GM12878 (cell line): ENCODE measurements at places on chromosomes 1 and 21. TPM values are rescaled to one million over a fixed set of nuclear protein-coding genes. Genes with fewer than 3 reads are reported as not detected.

The GCSAML gene
- not detected in 2 replicates for total RNA-seq

The RGS16 gene
- total RNA-seq, result 54.9 and 57.1 TPM in 2 replicates

The RHOU gene
- 0.08 TPM in 1 of 2 replicates, not detected in the other for total RNA-seq

GRCh38 chr21:36999131-36999898 is 7.2 kb upstream of the RIPPLY3 start:
- H3K27ac ChIP-seq, result no peak overlapping the region
- no peak overlapping the region for H3K4me3 ChIP-seq
- DNase-seq, result no peak
- no peaks in the 10 kb centered on the region for H3K4me1 ChIP-seq

GRCh38 chr1:16926491-16927073 is 4.9 kb downstream of the CROCC start:
- H3K27me3 ChIP-seq, result no peaks in the 10 kb centered on the region
- no peak overlapping the region for H3K27ac ChIP-seq
- DNase-seq, result no peak
- no peaks in the 10 kb centered on the region for H3K36me3 ChIP-seq
- no peak overlapping the region for H3K4me3 ChIP-seq

The C8B gene
- total RNA-seq, result not detected in 2 replicates

GRCh38 chr1:43930168-43930948 is 3.2 kb upstream of the ARTN start:
- H3K36me3 ChIP-seq, result no peaks in the 10 kb centered on the region
- DNase-seq, result no peak
- no peaks in the 10 kb centered on the region for H3K27me3 ChIP-seq
- no peak overlapping the region for H3K4me3 ChIP-seq

The LCE2A gene
- not detected in 2 replicates for total RNA-seq

GRCh38 chr1:4693331-4693730 is 38.9 kb downstream of the AJAP1 start:
- DNase-seq, result no peak
- H3K36me3 ChIP-seq, result no peaks in the 10 kb centered on the region
- H3K4me3 ChIP-seq, result no peak overlapping the region

The TINAGL1 gene
- 0.23 and 0.40 TPM in 2 replicates for total RNA-seq

DNA sequence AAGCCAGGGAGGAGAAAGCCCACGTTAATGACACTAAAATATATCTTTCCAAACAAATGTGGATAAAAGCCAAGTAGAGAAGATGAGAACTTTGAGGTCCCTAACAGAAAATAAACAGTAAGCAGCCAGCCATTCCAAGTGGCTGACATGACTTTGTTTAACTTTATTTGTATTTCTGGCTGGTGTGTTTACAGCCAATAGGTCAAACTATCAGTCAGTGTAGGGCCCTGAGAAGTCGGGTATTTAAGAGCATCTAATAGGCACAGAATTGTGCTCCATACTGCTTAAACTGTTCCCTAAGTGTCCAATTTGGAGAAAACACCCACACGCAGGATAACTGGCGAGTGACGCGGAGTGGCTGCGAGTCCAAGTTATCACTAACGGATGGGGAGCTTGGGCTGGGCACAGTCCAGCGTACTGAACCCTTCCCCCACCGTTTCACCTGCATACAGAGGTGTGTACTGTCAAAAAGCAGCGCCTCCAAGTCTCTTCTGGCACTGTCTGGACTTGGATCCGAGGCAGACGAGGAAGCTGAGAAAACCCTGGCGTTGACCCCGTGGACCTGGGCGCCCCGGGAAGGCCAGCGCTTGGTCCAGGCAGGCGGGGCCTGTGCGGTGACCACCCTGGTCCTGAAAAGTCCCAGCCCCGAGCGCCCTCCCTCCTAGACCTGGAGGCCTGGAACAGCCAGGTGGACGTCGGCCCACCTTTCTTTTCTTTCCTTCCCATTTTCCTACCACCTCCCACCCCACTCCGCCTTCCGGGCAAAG is 662 bp upstream of the LGALS8 start:
- H3K4me1 ChIP-seq, result no peaks in the 10 kb centered on the region
- H3K27ac ChIP-seq, result no peak overlapping the region
- H3K4me3 ChIP-seq, result peak overlapping the region; percentile 89; the same call in 1 of the 2 replicates

DNA sequence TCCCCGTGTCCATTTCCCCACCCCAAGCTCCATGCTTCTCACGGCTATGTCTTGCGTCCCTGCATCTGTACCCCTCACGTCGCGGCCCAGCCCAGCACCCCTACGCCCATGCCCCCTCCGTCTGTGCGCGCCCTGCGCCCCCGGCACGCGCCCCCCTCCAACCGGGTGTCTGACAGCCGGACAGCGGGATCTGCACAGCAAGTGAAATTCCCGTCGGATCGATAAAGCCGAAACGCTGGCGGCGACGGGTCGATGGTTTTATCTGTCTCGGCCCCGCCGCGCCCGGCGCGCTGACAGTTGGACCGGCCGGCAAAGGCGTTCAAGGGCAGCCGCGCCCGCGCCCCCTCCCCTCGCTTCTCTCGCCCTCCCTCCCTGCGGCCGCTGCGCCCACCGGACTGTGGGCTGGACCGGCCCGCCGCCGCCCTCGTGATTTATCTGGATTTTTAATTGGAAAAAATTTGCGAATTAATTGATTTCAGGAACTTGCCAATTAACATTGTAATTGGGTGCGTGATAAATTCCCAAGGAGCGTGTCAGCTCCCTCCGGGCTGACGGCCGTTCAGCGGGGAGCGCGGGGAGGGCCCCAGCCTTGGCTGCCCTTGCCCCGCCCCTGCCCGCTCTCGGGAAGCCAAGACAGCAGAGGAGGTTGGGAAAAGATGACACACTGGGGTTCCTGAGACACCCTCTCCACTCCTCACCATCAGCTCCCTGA is 57.1 kb downstream of the TMEM53 start:
- no peak for DNase-seq
- no peaks in the 10 kb centered on the region for H3K4me1 ChIP-seq
- H3K27ac ChIP-seq, result no peak overlapping the region
- H3K36me3 ChIP-seq, result no peaks in the 10 kb centered on the region

DNA sequence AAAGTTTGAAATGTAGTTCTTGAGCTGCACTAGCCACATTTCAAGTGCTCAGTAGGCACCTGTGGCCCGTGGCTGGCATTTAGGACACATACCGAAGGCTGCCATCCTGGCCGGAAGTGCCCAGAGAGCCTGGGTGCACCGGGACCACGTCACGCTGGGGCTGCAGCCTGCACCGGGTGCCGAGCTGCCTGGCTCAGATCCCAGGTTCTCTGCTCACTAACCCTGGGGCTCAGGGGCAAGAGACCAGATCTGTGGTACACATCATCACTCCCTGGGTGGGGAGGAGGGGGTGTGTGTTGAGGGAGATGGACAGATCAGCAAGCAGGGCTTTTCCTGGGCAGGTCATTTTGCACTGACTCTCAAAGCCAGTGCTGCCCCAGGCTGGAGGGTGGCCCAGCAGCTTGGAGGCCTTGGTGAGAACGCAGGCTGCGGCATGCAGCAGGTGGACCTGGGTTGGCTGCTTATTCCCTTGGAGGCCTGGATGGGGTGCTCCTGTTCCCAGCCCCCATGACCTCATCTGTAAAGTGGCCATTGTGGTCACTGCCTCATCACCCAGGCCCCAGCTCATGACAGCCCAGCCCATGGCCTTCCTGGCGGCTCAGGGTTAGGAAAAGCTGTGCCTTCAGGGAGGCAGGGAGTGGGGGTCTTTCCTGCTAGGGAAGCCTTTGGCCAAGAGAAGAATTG is 23.6 kb downstream of the TMEM201 start:
- H3K27me3 ChIP-seq, result no peaks in the 10 kb centered on the region
- H3K27ac ChIP-seq, result no peak overlapping the region
- H3K4me3 ChIP-seq, result no peak overlapping the region
- H3K36me3 ChIP-seq, result peaks cover 13% of the 10 kb centered on the region
- H3K4me1 ChIP-seq, result no peaks in the 10 kb centered on the region

DNA sequence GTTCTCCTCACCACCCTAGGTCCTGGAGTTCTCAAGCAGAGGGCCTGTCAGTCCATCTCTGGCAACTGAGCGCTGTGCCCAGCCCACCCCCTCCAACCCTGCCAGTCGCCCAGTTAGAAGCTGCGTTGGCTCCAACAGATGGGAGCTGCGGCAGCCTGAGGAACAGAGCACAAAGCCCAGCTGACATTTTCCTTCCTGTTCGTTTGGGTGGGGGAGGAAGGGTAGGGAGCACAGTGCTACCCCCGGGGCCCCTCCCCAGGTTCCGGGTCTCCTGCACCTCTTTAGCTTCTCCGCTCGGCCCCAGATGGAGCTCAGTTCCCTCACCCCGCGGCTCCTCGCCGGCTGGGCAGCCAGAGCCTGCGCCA is 1.4 kb downstream of the LRRN2 start:
- DNase-seq, result no peak
- H3K36me3 ChIP-seq, result no peaks in the 10 kb centered on the region
- no peak overlapping the region for H3K4me3 ChIP-seq
- H3K27ac ChIP-seq, result no peak overlapping the region
- H3K27me3 ChIP-seq, result peaks cover 17% of the 10 kb centered on the region

DNA sequence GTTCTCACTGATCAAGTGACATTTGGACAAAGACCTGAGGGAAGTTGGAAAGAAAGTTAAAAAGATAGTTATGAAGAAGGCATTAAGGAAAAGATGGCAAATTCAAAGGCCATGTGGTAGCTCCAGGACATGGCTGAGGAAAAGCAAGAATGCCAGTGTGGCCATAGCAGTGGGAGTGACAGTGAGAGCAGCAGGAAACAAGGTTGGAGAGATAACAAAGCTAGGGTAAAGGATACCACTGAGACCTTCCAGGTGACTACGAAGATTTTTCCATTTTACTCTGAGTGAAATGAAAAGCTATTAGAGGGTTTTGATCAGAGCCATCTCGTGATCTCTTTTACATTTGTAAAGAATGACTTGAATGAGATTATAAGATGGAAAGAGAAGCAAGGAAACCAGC is 170.6 kb downstream of the SLC44A5 start:
- H3K36me3 ChIP-seq, result no peaks in the 10 kb centered on the region
- no peaks in the 10 kb centered on the region for H3K4me1 ChIP-seq
- no peaks in the 10 kb centered on the region for H3K27me3 ChIP-seq
- no peak overlapping the region for H3K27ac ChIP-seq
- no peak overlapping the region for H3K4me3 ChIP-seq

The CELA3A gene
- 7.6 and 9.0 TPM in 2 replicates for total RNA-seq

DNA sequence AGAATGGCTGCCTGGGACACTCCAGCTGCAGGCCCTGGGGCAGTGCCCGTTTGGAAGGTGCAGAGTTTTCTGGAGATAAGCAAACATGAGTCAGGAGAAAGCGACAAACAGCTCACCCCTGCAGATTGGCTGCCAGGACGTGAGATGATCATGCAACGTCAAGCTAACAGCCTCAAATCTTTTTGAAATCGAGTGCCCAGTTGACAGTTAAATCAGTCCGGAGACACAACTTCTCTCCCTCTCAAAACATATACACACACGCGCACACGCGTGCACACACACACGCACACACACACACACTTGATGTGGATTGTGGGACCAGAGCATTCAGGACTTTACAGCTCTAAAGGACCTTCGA is 49.4 kb downstream of the TENT5C start:
- peaks cover 69% of the 10 kb centered on the region for H3K4me1 ChIP-seq
- no peak for DNase-seq
- H3K27ac ChIP-seq, result peak overlapping the region; percentile 71; the same call in 1 of the 2 replicates
- H3K27me3 ChIP-seq, result no peaks in the 10 kb centered on the region
- H3K4me3 ChIP-seq, result peak overlapping the region; percentile 35; the same call in 1 of the 2 replicates

DNA sequence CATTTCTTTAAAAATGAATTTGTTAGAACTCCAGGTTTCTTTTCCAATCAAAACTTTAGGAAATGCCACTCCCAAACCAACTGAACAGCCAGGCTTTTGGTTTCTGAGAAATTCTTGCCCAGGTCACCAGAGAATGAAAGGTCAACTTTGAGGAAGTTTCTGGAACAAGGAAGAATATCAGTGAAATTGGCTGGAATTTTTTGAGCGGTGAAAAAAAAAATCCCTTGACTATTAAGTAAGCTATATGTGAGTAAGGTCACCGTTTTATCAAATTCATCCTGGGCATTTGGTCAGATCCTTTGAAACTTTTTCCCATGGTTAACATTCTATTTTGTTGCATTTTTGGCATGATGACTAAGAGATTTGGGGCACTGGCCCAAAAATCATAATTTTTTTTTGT is 469.3 kb downstream of the LTN1 start:
- H3K4me1 ChIP-seq, result no peaks in the 10 kb centered on the region

- no peaks in the 10 kb centered on the region for H3K27me3 ChIP-seq
- H3K27ac ChIP-seq, result no peak overlapping the region
- DNase-seq, result no peak
- H3K36me3 ChIP-seq, result no peaks in the 10 kb centered on the region
These were observed 40.0 kb upstream of the OSBPL9 start for GRCh38 chr1:51576923-51577322.

The FAM167B gene
- total RNA-seq, result 0.62 and 0.88 TPM in 2 replicates

GRCh38 chr1:19384772-19385187 is 72.7 kb downstream of the SLC66A1 start:
- no peak for DNase-seq
- H3K36me3 ChIP-seq, result peaks cover 26% of the 10 kb centered on the region
- no peaks in the 10 kb centered on the region for H3K27me3 ChIP-seq
- H3K4me1 ChIP-seq, result no peaks in the 10 kb centered on the region; the same call in 1 of the 2 replicates
- H3K4me3 ChIP-seq, result no peak overlapping the region

DNA sequence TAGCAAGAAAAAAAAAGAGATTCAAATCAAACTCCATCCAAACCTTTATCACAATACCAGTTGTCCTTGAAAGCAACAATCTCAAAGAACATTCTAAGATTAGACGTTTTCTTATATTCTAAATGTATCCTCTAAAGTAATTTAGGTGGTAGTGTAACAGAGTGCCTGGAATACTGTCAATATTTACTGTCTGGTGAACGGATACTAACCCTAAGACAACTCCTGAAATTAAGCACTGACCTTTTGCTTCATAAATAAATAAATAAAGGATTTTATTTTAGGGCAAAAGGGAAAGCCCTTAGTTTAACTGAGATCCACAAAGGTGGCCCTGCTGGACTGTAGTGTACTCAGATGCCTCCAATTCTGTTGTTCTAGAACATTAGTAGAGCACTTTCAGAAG is 9.9 kb upstream of the USH2A start:
- DNase-seq, result no peak
- no peak overlapping the region for H3K4me3 ChIP-seq
- H3K27me3 ChIP-seq, result no peaks in the 10 kb centered on the region
- no peaks in the 10 kb centered on the region for H3K4me1 ChIP-seq
- H3K27ac ChIP-seq, result no peak overlapping the region

The SPRR2F gene
- total RNA-seq, result not detected in 2 replicates

The SV2A gene
- total RNA-seq, result 11.3 and 11.6 TPM in 2 replicates

The FLG2 gene
- not detected in 2 replicates for total RNA-seq

GRCh38 chr1:29939079-29939478 is 702.8 kb downstream of the PTPRU start:
- no peaks in the 10 kb centered on the region for H3K4me1 ChIP-seq
- H3K4me3 ChIP-seq, result no peak overlapping the region
- H3K36me3 ChIP-seq, result no peaks in the 10 kb centered on the region

The PRXL2B gene
- total RNA-seq, result 5.6 and 7.6 TPM in 2 replicates

DNA sequence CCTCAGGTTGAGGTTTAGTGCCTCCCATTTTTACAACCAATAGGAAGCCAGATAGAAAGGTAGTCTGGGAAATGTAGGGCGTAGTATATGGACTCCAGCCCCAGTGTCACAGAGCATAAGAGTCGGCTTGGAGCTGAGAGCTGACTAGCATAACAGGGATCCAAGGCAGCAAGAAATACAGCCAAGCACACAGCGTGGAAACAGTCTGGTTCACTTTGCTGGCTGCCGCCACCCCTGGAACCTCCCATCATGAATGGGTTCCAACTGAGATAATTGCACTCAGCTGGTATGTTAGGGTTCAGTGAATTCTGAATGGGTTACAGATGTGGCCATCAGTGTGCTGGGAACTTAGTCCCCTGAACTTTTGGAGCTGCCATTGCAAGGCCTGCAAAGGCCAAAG is 76.7 kb upstream of the GPR88 start:
- no peak overlapping the region for H3K4me3 ChIP-seq
- no peak for DNase-seq
- H3K27ac ChIP-seq, result no peak overlapping the region
- H3K27me3 ChIP-seq, result no peaks in the 10 kb centered on the region
- no peaks in the 10 kb centered on the region for H3K36me3 ChIP-seq

The TTC24 gene
- 4.7 and 6.4 TPM in 2 replicates for total RNA-seq

The C1orf87 gene
- not detected in 2 replicates for total RNA-seq
